ENCODE measurements at places on chromosomes 3 and 15. TPM values are rescaled to one million over a fixed set of nuclear protein-coding genes. Genes with fewer than 3 reads are reported as not detected.

DNA sequence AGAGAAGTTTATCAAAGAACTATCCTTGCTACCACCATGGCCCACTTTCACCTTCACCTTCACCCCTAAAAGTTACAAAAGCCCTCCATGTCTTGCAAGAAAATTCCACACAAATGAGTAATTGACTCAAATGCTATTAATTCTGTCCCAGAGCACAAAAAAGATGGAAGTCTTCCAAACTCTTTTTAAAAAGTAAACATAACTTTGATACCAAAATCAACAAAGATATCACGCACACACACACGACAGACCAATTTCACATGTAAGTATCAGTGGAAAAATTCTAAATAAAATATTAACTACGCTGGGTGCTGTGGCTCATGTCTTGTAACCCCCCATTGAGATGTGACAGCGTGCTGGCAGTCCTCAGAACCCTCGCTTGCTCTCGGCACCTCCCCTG is 1.1 kb upstream of the MCCC1 start:
- DNase-seq, result no peak

Gene ST8SIA2
- 0.20 TPM for total RNA-seq

- peak; percentile 65 for DNase-seq
Observed at GRCh38 chr15:70466895-70467529, 296.3 kb downstream of the UACA start.

DNA sequence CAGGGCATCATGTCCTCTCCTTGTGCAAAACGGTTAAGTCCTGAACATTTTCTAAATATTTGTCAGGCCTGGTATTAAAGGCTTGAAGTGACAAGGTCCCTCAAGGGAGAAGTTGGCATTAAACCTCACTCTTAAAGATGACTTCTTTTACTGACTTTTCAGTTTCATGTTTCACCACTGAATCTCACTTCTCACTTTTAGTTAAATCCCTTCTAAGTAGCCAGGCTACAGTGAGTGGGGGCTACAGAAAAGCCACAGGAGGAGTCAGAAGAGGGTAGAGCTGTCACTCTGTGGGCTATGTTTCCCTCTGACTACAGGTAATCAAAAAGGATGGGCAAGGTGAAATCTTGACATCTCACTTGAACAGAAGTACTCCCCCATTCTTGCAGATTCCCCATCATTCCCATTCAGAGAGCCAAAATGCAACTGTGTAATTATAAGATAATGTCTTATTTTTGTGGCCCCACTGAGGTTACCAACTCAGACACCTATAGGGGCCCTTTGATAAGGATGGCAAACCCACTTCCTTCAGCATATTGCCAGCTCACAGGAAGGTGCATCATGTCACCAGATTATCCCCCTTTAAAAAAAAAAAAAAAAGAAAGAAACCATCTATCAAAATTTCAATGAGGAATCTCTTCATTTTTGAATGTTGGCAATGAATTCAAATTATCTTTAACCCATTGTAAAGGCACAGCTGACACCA is 790.1 kb upstream of the CFAP20DC start:
- no peak for DNase-seq

GRCh38 chr15:80055933-80056332 is 3.5 kb upstream of the ZFAND6 start:
- DNase-seq, result no peak

- no peak for DNase-seq
Observed at GRCh38 chr3:212432-212831, 15.9 kb downstream of the CHL1 start.

Gene SCAANT1
- total RNA-seq, result 1.7 TPM

Gene TPRG1
- total RNA-seq, result under 0.01 TPM

GRCh38 chr3:24640330-24640877 is 145.8 kb upstream of the THRB start:
- peak; percentile 75 for DNase-seq

- no peak for DNase-seq
Observed at GRCh38 chr3:185052631-185053030, 100.2 kb downstream of the C3orf70 start.

- no peak for DNase-seq
Observed at GRCh38 chr3:18438586-18438985, 13.4 kb upstream of the SATB1 start.

DNA sequence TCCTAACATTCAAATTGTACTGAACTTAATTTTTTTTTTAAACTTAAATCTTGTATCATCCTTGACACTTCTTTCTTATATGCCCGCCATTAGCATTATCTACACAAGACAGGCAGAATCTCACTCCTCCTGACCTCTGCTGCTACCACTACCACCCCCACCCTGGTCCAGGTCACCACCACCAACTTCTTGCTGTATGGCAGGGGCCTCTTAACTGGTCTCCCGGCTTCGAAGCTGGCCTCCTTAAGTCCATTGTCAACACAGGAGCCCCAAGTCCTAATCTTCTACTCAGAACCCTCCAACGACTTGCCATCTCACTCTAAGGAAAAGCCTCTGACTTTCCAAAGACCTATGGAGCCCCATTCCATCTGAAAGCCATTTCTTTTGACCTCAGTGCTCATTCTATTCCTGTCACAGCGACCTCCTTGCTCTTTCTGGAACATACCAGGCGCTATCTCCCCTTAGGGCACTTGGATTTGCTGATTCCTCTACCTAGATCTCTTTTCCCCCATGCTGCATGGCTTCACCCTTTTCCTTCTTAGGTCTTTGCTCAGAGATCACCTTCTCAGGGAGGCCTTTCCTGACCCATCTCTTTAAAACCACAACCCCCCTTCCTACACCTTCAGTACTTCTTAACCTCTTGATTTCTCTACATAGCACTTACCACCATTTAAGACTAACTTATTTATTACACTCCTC is 2.6 kb downstream of the PRC1 start:
- no peak for DNase-seq

DNA sequence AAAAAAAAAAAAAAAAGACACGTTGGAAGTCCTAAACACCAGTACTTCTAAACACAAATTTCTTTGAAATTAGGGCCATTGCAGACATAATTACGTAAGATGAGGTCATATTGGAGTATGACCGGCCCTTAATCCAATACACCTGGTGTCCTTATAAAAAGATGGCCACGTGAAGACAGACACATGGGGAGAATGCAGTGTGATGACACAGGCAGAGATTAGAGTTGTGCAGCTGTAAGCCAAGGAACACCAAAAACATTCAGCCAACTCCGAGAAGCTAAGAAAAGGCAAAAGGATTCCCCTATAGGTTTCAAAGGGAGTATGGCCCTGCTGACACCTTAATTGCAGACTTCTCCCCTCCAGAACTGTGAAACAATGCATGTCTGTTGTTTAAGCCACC is 379.0 kb upstream of the PDZRN3 start:
- no peak for DNase-seq

Gene MITF
- 4.4 TPM for total RNA-seq

Gene C2CD4A
- 0.87 TPM for total RNA-seq

All from lung microvascular endothelial cell (primary cell).